Hematopoietic multipotent progenitor cell treated with erythropoietin and hydrocortisone succinate and interleukin-3 and kit ligand, for 17 days (in vitro differentiated cells): ENCODE measurements at places on chromosomes 2 and 18.

DNA sequence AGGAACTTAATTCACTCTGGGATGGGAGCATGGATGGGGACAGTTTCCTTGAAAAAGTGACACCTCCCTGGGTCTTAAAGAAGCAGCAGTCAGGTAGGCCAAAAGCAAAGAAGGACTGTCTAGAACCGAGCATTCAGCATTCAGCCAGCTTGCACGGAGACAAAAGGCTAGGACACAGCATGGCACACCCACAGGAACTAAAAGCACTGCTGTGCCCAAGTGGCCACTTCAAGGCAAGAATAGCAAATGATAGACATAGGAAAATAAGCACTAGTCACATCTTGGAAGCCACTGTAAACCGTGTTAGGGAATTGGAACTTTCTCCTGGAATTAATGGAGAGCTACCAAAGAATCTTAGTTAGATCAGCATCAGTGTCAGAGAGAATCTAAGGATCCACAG is 47.0 kb downstream of the LRP2 start:
- DNase-seq = no peak

DNA sequence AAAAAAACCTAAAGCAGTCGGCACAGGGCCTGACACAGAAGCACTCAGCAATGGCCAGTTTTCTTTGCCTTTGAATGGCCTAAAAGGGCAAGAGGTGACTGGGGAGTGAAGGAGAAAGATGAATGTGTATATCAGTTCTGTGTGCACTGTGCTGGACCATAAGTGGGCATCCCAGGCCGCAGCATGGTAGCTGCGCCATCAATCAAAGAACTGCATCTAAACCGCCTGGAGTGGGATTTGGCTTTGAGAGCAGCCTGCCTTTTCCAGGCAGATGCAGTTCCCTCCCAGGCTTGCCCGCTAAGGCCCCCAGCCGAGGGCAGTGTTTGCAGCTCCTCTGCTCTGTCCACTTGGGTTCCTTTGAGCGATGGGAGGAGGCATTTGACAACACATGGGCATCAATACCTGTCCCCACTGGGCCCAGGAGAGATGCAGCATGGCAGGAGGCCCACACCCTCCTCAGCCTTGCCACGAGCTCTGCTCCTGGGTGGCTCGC is 144.1 kb downstream of the FAM210A start:
- no peak for DNase-seq

GRCh38 chr2:144466637-144467036 is 53.3 kb downstream of the ZEB2 start:
- DNase-seq = no peak

DNA sequence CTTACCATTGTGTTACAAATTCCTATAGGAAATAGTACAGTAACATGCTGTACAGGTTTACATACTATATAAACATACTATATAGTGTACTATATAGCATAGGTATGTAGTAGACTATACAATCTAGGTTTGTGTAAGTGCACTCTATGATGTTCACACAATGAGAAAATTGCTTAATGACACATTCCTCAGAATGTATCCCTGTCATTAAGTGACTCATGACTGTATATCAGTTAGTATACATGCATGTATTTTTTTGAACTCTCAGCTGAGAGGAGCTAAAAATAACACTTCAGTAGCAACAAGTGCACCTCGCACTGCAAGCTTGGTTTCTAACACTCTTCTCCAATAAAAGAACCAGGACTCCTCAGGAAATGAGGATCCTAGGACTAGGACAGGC is 19.5 kb upstream of the ASXL3 start:
- no peak for DNase-seq

- DNase-seq = no peak
Measured at GRCh38 chr2:110727923-110728322, 4.5 kb upstream of the ACOXL start.

GRCh38 chr18:13382366-13382953 is 163.9 kb downstream of the LDLRAD4 start:
- no peak for DNase-seq

DNA sequence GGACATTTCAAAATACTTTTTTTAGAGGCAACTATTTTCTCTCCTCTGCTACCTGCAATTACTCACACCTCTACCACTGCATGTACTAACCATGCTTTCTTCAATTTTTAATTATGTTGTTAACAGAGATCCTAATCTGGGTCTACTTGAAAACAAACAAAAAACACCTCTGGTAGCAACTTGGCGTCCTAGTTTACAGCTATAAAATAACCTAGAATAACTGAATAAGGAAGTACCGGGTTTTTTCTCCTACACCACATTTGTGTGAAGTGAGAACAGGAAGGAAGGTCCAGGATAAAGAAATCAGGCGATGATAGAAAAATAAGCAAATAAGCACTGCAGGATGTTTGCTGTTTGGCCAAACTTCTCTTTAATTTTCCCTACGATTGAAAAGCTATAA is 633.5 kb downstream of the LRP1B start:
- no peak for DNase-seq
